ENCODE measurements at places on chromosomes 7 and 10. TPM values are rescaled to one million over a fixed set of nuclear protein-coding genes. Genes with fewer than 3 reads are reported as not detected.

GRCh38 chr10:21634599-21635365 is 100.8 kb downstream of the MLLT10 start:
- H3K4me3 ChIP-seq: no peak overlapping the region
- no peaks in the 10 kb centered on the region for H3K27me3 ChIP-seq
- no peak overlapping the region for H3K27ac ChIP-seq
- DNase-seq: no peak

- H3K36me3 ChIP-seq: no peaks in the 10 kb centered on the region
- H3K4me1 ChIP-seq: no peaks in the 10 kb centered on the region
- no peak overlapping the region for H3K27ac ChIP-seq
Observed at GRCh38 chr10:34826221-34826620, 11.1 kb upstream of the PARD3 start.

DNA sequence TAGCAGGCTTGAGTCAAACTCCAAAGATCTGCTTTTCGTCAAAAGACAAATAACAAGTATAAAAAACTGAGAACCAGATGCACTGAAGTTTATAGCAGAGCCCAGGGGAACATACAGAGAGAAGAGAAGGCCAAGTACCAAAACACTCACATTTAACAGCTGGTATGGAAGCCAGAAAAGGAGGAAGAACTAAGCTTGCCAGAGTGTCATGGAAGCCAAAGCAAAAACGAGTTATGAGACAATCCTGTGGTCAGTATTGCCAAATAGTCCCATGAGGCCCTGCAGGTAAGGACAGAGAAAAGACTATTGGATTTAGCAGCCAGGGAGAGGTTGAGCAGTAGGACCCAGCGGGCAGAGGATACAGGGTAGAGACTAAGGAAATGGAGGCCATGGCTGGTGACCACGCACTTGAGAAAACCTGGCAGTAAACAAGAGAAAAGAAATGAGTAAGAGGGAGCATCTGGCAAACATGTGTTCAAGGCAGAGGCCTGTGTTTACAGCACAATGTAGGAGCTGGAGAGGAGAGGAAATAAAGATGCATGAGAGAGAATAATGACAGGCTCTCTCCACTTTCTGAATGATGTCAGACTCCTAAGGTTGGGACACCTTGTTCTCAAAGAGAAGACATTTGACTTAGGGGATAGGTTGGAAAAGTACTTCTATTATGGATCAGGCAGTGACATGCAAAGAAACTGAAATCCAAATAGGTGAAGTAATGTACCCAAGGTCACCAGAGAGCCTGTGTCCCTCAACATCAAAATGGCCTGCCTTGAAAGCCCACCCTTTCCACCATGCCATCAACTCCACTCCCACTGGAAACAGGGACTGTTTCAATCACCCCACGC is 9.1 kb downstream of the CREB3L2 start:
- no peaks in the 10 kb centered on the region for H3K4me1 ChIP-seq
- H3K27me3 ChIP-seq: no peaks in the 10 kb centered on the region
- no peaks in the 10 kb centered on the region for H3K36me3 ChIP-seq
- no peak for DNase-seq
- no peak overlapping the region for H3K4me3 ChIP-seq

DNA sequence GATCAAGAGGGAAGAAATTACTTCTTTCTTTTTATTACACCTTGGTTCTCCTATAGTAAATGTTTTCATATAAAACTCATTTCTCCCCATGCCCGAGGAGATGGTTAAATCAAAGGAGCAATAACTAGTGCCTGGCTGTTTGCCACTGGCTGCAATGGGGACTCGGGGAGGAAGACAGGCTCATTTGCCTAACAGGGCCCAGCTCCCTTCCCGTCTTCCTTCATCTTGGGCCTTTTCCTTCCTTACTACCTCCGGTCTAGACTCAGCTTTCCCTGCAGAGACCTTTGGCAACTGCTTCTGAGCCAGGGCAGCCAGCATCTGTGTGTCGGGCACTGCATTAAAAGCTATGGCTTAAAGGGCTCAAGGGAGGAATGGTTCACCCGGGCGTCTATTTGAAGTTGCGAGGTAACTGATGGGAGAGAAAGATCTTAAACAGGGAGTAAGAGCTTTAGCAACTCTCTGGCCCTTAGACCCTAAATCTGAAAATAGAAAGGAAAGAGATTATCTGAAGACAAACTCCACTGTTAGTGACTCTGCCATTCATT is 63.5 kb downstream of the CALD1 start:
- no peak for DNase-seq

GRCh38 chr7:75639071-75639885 is 99.5 kb downstream of the HIP1 start:
- H3K4me1 ChIP-seq: peaks cover 11% of the 10 kb centered on the region
- DNase-seq: no peak
- no peaks in the 10 kb centered on the region for H3K27me3 ChIP-seq
- H3K27ac ChIP-seq: peak overlapping the region; percentile 75

DNA sequence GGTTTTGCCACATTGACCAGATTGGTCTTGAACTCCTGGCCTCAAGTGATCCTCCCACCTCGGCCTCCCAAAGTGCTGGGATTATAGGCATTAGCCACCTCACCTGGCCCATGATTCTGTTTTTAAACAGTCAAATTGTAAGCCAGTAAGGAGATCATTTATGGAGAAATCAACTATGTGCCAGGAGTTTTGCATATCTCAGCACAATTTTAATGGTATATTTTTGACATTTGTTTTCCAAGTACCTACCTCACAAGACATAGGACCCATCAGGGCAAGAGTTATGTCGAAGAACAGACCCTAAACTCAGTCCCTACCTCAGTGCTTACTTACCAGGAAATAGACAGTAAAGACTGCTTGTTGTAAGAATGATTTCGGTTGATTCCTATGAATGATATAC is 173.3 kb upstream of the TNS3 start:
- DNase-seq: no peak
- H3K4me3 ChIP-seq: no peak overlapping the region
- peak overlapping the region; percentile 87 for H3K27ac ChIP-seq
- no peaks in the 10 kb centered on the region for H3K27me3 ChIP-seq
- no peaks in the 10 kb centered on the region for H3K36me3 ChIP-seq

- H3K27me3 ChIP-seq: no peaks in the 10 kb centered on the region
- no peaks in the 10 kb centered on the region for H3K36me3 ChIP-seq
- peak overlapping the region; percentile 72 for H3K27ac ChIP-seq
- H3K4me1 ChIP-seq: peaks cover 25% of the 10 kb centered on the region
- H3K4me3 ChIP-seq: no peak overlapping the region
Observed at GRCh38 chr10:87844837-87845623, 18.3 kb downstream of the KLLN start.

DNA sequence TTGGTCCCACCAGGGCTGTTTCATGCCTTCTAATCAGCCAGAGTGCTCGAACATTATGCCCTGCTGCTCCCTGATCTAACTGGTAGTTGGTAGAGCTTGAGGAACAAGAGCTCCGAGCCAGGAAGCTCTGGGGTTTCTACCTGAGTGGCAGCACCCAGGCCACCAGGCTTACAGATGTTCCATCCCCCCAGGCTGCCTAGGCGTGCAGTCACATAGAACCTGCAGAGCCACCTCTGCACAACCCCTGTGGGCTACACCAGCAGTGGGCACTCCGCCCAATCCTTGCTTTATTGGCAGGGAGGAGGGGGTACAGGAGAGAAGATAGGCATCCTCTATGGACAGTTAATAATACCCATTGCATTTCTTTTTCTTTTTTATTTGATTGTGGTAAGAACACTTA is 21.8 kb downstream of the MAP3K8 start:
- no peak overlapping the region for H3K27ac ChIP-seq
- DNase-seq: no peak
- H3K4me3 ChIP-seq: no peak overlapping the region
- H3K36me3 ChIP-seq: no peaks in the 10 kb centered on the region
- no peaks in the 10 kb centered on the region for H3K27me3 ChIP-seq
- H3K4me1 ChIP-seq: no peaks in the 10 kb centered on the region

DNA sequence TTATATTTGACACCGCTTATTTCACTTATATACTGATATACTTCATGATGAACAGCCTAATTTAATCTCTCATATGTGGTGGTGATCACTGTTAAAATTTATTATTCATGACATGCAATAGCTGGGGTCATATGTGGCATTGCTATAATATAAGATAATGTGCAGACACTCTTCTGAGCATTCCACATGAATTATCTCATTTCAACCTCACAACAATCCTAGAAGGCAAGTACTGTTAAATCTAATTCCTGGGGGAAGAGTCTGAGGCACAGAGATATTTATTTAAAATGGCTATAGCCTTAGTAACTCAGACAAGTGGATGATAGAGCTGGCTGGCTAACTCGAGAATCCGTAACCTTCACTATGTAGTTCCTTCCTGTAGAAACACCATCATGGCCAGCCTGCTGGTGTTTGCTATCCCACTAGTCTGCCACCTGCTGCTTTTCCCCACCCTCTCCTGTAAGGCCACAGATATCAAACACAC is 46.6 kb upstream of the A1CF start:
- no peaks in the 10 kb centered on the region for H3K4me1 ChIP-seq
- H3K27ac ChIP-seq: no peak overlapping the region
- no peaks in the 10 kb centered on the region for H3K27me3 ChIP-seq
- H3K4me3 ChIP-seq: no peak overlapping the region

DNA sequence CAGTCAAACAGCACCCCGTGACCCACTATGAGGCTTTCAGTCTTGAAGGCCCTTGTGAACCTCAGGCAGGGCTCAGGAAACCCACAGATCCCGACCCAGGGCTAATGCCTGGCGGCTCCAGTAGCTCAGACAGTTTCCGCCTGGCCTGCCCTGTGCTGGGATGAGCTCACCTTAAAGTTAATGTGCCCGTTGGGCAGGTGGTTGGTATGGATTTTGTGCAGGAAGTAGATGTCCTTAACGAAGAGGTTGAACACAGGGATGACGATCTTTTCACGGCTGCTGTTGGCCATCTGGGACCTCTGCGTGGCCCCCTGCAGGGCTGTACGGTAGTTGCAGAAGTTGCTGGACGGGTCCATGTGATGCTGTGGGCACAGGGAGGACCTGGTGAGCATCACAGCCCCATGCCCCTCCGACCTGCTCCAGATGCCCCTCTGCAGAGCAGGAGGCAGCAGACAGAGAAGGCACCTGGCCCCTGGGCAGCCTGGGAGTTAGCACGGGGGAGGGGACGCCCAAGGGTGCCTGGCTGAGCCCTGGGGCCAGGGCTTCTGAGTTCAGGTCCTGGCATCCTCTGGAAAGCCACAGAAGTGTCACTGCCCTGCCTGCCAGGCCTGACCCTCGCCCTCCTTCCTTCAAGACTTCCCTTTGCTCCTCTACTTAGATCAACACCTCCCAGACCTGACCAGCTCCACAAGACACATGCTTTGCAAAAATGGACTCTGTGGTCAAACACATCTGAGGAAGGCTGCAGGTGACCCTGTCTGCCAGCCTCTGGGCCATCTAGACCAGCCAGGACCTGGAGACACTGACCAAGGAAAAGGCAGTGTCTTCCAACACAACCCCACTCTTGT is 59.8 kb downstream of the CSGALNACT2 start:
- no peaks in the 10 kb centered on the region for H3K4me1 ChIP-seq
- peaks cover 2% of the 10 kb centered on the region for H3K36me3 ChIP-seq
- DNase-seq: no peak
- no peak overlapping the region for H3K4me3 ChIP-seq
- no peak overlapping the region for H3K27ac ChIP-seq
- no peaks in the 10 kb centered on the region for H3K27me3 ChIP-seq

DNA sequence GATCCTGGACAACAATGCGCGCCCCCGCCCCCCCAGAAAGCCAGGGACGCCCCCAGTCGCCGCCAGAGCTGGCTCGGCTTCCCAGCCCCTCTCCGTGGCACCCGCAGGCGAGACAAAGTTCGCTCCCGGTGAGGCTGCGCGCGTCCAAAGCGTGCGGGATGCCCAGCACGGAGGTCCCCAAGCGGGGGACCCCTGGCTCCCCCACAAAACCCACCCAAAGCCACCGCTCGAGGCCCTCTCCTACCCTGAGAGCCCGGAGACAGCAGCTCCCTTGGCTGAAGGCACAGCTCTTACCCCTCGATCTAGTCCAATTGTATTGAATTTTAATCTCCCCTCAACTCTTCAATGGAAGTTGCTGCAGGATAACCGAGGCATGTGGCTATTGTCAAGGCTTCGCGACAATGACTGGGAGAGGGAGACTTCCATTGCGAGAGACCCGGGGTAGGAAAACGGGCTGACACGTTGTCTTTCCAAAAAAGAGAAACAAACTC is 305.3 kb downstream of the PRPF18 start:
- H3K27ac ChIP-seq: no peak overlapping the region
- no peak for DNase-seq
- peak overlapping the region; percentile 13 for H3K4me3 ChIP-seq
- no peaks in the 10 kb centered on the region for H3K4me1 ChIP-seq
- H3K36me3 ChIP-seq: no peaks in the 10 kb centered on the region

GRCh38 chr7:25854059-25854458 is 297.9 kb upstream of the NFE2L3 start:
- H3K27ac ChIP-seq: no peak overlapping the region
- H3K27me3 ChIP-seq: peaks cover 32% of the 10 kb centered on the region
- H3K4me3 ChIP-seq: 0 out of 2 replicates have a peak overlapping the region, but pooled peaks have one; percentile 12
- DNase-seq: no peak
- no peaks in the 10 kb centered on the region for H3K36me3 ChIP-seq

GRCh38 chr7:95794917-95795515 is 22.7 kb downstream of the DYNC1I1 start:
- no peaks in the 10 kb centered on the region for H3K4me1 ChIP-seq
- no peak for DNase-seq
- H3K4me3 ChIP-seq: no peak overlapping the region

GRCh38 chr7:146314962-146315361 is 198.4 kb downstream of the CNTNAP2 start:
- no peak overlapping the region for H3K4me3 ChIP-seq
- no peak overlapping the region for H3K27ac ChIP-seq
- H3K27me3 ChIP-seq: no peaks in the 10 kb centered on the region
- H3K4me1 ChIP-seq: no peaks in the 10 kb centered on the region

DNA sequence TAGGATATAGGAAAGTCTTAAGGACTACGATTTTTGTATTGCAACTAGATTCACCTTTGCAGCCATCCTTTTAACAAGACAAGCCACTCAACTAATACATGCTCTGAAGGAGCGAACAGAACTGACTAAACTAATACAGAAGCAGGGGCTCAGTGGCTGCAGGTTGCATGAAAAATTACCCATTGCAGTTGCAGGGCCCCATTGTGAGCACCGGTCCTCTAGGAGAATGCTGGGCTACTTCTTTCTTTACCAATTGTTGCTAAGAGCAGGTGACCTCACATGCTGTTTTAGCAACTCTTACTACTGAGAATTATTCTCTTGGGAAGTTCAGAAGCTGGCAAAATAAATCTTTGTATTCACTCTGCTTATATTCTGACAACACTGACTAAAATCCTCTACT is 64.0 kb upstream of the ANKRD1 start:
- H3K27ac ChIP-seq: no peak overlapping the region
- no peak for DNase-seq
- no peaks in the 10 kb centered on the region for H3K36me3 ChIP-seq
- H3K4me1 ChIP-seq: no peaks in the 10 kb centered on the region
- no peaks in the 10 kb centered on the region for H3K27me3 ChIP-seq
- no peak overlapping the region for H3K4me3 ChIP-seq

GRCh38 chr7:148906707-148907498 is 22.8 kb upstream of the EZH2 start:
- DNase-seq: no peak
- H3K27ac ChIP-seq: no peak overlapping the region
- H3K36me3 ChIP-seq: no peaks in the 10 kb centered on the region
- no peak overlapping the region for H3K4me3 ChIP-seq

Gene SPDYE6
- total RNA-seq: not detected

Gene DMTF1
- total RNA-seq: 54.0 TPM

Gene PNLIP
- total RNA-seq: 1.5 TPM

Gene IKZF1
- total RNA-seq: 0.77 TPM

Gene CDHR1
- total RNA-seq: 0.39 TPM

Gene NRCAM
- total RNA-seq: 0.21 TPM

Gene MMD2
- total RNA-seq: not detected

Gene CFAP70
- total RNA-seq: 0.10 TPM

Gene MBL2
- total RNA-seq: not detected

Gene TMEM213
- total RNA-seq: not detected
